ENCODE measurements at places on chromosomes 12 and 14.

DNA sequence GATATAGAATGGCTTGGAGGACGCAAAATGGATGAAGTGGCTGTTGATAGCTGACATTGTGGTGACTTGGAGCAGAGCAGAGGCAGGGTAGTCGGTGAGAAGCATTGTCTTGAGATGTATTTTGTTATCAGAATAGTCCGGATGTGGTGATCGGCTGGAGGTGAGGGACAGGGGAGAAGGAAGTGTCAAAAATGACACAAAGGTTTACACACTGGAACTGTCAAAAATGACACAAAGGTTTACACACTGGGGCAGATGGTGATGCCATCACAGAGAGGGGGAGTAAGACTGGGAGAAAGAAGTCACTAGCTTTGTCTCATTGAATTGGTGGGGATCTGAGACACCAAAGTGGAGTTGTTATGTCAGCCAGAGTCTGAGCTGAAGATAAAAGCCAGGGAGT, 30.1 kb downstream of the CDKL1 start:
- DNase-seq = no peak

GRCh38 chr12:6198051-6198450, 2.1 kb upstream of the CD9 start:
- no peak for DNase-seq

GRCh38 chr14:64899958-64900357, 14.3 kb upstream of the CHURC1 start:
- no peak for DNase-seq

DNA sequence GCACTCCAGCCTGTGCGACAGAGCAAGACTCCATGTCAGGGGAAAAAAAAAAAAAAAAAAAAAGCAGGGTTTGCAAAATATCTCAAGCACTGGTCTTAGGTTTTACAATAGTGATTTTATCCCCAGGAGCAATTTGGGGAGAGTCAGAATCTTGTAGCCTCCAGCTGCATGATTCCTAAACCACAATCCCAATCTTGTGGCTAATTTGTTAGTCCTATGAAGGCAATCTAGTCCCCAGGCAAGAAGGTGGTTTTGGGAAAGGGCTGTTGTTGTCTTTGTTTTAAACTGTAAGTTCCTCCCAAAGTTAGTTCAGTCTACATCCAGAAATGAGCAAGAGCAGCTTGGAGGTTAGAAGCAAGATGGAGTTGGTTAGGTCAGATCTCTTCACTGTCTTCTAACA, 135.7 kb downstream of the PLXNC1 start:
- DNase-seq = no peak

GRCh38 chr14:72924337-72924736, 1.9 kb upstream of the DCAF4 start:
- no peak for DNase-seq

DNA sequence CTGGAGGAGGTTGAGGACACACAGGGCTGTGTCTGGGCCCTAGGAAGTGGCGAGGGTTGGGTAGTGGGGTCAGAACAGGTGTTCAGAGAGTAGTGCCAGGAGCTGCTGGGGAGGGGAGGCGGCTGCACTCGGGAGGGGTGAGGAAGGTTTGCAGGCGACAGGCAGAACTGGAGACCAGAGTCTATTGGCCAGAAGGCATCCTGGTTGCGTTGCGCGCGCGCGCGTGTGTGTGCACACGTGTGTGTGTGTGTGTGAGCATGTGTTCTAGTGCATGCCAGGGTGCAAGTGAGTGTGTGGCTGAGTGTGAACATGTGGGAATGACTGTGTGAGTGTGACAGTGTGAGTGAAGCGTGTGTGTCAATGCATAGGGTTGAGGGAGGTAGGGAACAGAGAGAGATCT, 86.4 kb downstream of the CCDC92 start:
- no peak for DNase-seq

GRCh38 chr14:41146391-41146790, 460.3 kb upstream of the LRFN5 start:
- DNase-seq = no peak

DNA sequence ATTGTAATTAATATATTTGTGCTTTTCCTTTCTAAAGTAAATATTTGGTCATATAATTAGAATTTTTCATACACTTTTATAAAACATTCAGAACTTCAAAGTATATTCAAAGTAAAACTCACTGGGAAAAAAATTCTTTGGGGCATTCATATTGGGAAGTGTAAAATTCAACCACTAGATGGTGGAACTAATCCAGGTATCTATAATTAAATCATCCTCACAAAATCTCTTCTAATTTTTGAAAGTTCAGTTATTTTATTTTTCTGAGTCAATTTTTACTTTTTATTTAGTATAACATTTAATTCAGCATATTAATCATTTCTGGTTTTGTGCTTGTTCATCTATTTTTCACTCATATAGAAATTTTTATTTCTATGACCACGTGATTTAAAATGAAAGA, 81.0 kb downstream of the NTS start:
- no peak for DNase-seq

- DNase-seq = peak; percentile 92
Measured at GRCh38 chr12:103441437-103442181, 54.2 kb downstream of the C12orf42 start.

DNA sequence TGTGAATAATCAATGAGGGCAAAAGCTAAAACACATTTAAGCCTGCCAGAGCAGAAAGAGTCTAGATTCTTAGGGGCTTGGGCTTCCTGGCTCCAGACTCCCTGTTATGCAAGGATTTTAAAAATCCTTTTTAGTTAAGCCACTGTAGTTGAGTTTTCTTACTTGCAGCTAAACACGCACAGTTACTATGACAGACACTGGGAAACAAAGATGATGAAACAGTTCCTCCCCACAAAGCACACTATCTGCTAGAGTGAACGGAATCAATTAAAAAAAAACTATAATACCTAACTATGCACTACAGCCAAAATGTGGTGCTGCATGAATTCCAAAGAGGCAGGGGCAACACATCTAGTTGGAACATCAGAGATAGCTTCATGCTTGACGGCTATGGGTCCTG, 28.2 kb downstream of the RPS6KA5 start:
- DNase-seq = no peak

GRCh38 chr14:31487886-31488285, at the start of gene GPR33:
GPR33 (minus strand) TSS chr14:31488039; CDS start chr14:31483965, 4,074 bp downstream.
- DNase-seq = no peak

DNA sequence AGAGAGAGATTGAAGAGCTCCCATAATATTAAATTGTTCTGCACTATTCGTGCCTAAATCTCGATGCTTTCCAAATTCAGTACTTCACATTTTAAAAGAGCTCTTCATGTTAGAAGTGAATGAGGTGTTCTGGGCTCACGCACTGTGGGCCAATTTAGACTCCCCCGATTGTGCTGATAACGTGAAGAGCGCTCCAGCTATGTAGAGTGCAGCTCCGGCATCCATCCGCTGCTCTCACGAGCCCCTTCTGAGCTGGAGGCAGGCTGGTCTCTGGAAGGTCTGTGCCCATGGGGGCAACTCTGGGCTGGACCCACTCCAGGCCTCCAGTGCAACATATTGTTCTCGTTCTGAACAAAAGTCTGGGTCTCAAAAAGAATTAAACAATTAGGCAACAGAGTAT, 692.6 kb downstream of the VRK1 start:
- DNase-seq = no peak

GRCh38 chr14:21537090-21537424, 10.9 kb upstream of the SALL2 start:
- no peak for DNase-seq

DNA sequence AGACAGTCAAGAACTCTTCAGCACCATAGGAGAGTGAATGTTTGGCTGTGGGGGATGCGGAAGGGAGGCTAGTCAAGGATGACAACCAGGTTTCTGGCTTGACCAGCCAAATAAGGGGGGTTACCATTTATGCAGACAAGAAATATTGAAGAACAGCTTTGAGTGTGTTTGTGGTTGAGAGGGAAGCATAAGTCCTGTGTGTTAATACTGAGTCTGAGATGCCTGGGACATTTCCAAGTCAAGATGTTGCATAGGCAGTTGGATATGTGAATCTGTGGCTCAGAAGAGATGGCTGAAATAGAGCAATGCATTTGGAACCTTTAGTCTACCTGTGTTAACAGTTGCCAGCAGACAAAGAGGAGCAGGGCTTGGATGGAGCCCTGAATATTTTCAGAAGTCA, 66.1 kb downstream of the ANO6 start:
- DNase-seq = no peak

- no peak for DNase-seq
Measured at GRCh38 chr14:91010153-91010533, 50.3 kb downstream of the RPS6KA5 start.

DNA sequence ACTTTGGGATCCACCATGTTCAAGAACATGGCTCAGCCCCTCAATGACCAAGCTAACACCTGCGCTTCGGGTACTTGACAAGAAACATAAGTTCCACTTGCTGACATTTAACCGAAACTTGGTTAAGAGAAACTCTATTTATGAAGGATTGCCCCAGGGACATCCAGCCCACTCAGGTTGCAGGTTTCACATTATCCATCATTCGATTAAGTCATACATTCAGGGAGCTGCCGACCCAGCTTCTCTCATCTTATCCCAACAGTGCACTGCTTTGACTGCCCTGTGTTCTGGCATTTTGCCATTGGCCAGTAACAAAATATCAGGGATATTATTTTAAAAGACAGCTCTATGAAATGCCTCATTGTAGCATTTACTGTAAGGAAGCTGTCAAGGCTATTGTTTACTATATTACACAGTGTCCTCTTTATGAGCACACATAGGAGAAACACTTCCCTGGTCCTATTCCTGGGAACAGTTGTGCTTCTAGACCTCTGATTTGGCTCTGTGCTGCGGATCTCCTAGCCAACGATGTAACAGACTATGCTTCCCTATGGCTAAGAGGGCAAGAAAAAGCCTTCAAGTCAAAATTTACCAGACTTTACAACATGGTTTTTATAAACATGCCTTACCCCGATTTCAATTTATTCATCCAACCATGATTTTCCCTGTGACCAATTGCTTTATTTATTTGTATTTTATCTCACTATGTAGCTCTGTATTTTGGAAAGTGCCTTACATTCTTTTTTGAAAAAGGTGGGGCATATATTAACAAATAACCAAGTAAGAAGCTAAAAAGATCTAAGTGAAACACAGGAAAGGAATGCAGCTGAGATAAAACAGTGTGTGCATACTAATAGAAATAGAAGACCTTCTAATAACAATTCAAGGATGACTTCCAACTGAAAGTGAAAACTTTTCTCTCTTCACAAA, 109.3 kb downstream of the ITPR2 start:
- DNase-seq = no peak

- DNase-seq = peak; percentile 74
Measured at GRCh38 chr14:102590667-102591099, 1.8 kb upstream of the RCOR1 start.

DNA sequence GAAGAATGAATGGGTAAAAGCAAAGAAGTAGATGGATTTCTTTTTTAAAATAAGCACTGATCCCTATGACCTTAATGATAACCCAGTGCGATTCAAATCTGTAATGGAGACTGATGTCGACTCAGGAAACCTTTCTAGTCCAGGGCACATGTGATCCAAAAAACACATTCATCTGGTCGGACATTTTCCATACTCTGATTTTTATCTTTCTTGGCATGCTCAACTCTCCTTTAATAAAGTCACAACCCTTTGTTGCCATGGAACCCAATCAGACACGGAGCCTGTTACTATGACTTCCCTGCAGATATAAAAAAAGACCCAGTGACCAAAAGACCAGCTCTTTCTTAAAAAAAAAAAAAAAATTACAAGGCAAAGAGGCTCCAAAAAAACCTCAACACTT, 27.9 kb downstream of the TMCC3 start:
- no peak for DNase-seq

GRCh38 chr12:115455268-115455681, 771.3 kb upstream of the TBX3 start:
- no peak for DNase-seq

DNA sequence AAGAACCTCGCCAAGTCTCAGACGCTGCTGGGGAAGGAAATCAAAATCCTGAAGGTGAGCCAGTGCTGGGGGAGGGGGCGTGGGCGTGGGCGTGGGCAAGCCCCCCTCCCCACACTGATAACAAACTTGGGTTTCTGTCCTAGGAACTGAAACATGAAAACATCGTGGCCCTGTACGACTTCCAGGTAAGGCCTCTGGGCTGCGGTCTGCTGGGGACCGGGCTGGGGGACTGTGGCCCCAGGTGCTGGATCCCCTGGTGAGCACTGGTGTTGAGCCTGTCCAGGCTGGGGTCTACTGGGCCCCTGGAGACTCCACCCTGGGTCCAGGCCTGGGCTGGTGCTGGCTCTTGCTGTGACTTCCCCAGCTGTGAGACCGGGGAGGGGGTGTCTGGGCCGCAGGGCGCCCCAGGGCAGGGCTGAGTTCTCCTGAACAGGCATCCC, 1.2 kb downstream of the ULK1 start:
- DNase-seq = peak; percentile 19

GRCh38 chr12:50331745-50332144, 48.4 kb upstream of the LIMA1 start:
- DNase-seq = no peak

DNA sequence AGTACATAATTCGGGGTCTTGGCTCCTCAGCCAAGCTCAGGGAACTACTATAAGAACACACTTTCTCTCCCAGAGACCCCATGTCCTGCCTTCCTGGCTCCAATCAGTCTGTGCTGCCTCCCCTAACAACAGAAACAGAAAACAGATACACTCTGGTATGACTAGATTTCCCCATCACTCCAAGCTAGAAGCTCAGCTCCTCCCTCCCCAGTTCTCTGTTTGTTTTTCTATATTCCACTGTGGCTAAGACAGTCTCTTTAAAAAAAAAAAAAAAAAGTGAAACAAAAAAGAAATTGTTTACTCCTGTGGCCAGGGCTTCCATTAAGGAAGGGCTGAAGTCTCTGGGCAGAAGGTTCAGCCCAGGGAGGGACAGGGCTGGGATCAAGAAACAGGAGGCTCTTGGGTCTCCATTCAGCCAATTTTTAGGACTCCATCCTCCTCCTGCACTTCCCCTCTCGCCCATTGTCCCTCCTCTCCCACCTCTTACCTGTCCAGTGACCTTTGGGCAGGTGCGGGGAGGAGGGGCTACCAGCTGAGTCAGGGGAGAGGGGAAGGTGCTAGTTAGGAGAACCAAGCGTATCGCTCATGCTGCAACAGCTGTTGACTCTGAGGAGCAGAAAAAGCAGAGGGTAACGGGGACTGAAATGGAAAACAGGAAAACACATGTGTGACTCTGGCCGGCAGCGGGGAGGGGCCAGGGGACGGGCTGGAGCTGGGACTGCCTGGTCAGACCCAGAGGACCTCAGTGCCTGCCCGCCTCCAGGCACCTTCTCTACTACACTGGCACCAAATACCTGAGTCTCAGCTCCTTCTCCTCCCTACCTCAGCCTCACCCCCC, 4.1 kb upstream of the SLC7A7 start:
- DNase-seq = peak; percentile 73

DNA sequence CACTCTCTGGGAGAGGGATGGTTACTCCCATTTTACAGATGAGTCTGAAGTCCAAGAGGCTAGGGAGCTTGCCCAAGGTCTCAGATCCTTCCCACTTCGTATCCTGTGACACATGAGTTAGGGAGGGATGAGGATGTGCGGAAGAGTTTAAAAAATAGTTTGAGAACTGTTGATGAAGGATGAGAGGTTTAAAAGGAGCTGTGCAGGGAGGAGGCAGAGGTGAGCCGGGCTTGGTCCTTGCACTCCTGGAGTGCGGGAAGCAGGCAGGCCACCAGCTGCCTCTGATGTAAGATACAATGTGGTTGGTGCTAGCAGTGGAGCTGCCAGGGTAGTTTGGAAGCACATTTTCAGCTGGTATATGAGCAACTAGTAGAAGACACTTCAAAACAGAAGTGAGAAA, 46.5 kb downstream of the TSPAN9 start:
- no peak for DNase-seq

- DNase-seq = peak; percentile 59
Measured at GRCh38 chr14:50977863-50978528, 33.7 kb upstream of the PYGL start.

All from OCI-LY7 (cell line).